ENCODE measurements at places on chromosomes 3 and 15.

GRCh38 chr3:127174715-127175140, 18.2 kb upstream of the PRR23E start:
- no peak for DNase-seq

DNA sequence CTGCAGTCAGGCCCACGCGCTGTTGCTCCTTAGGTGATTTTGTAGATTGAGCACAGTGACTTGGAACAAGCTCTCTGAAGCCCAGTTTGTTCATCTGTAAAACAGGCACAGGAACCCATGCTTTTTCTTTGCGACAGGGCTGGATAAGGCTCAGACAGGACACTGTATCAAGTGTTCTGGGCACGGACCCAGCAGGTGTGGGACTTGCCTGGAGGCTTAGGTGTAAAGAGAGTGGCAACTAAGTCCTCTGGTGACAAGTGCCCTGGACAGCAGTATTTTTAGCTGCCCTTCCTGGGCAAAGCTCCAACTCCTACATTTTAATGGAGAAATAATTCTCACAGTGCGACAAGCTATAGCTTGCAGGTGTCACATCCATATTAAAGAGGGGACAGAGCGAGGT, 32.2 kb downstream of the CD276 start:
- DNase-seq, result no peak

DNA sequence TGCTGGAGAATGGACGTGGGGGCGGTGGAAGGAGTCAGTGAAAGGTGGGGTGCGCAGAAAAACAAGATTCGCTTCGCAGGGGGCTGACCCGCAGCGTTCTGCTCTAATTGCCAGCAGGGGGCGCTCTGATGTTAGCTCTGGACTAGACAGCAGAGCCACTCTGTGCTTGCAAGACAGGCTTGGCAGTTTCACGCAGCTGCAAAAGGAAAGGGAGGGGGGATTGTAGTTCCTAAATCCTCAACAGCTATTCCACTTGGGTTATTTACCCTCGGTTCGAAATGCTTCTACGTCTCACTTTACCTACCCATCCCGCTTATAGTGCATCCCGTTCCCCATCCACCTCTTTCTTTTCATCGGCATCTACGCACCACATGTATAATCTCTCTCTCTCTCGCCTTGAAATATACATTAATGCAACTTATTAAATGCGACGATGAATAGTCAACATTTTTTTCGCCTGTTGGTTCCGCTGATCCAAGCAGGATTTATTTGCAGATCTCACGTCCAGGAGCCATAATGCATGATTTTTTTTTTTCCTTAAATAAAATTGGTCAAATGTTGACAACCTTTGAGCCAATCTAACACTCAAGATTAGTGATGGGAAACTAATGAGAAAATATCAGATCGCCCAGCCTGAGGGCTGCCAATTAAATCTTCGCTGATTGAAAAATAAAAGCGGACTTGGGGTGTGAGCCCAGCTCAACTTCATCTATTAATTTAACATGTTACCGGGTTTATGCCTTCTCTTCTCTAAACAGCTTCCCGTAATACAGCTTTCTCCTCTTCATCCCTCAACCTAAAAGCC, 216.4 kb downstream of the MEIS2 start:
- DNase-seq, result peak; percentile 80

DNA sequence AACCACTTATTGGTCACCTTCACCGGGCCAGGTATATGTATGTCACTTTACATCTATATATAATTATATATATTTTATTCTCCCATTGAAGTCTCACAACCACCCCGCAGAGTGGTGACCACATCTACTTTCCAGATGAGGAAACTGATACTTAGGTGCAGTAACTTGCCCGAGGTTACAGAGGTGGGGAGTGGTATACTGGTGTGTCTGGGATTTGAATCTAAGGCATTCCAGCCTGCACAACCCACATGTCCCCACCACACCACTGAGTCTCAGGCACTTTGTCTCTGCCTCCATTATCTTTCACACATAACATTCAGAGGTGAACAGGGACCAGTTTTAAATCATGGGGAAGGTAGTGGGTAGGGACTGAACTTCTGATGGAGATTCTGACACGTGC, 261.4 kb downstream of the CTNNB1 start:
- no peak for DNase-seq

DNA sequence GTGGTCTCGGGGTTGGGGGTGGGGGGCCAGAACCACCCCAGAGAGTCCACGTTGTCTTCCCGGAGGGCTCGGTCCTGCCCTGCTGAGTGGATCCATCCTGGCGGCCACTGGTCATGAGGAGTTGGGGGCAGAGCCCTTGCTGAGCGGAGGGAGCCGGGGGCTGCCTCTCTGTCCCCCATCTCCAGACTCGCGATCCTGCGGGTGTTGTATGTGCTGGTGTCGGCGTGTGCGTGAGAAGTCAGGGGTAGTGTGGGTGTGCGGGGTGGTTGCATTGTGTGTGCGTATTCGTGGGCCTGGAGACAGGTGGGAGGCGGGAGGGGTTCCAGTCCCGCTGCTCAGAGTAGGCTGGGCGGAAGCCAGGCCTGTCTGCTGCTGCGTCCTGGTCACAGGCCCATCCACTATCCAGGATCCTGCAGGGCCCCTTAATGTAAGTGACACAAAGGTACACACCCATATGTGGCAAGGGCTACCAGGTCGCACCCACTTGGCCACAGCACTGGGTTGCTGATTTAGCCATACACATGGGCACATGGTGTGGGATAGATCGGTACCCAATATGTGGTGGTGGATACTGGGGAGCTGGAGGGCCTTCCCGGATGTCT, 30.7 kb downstream of the NBEAL2 start:
- no peak for DNase-seq

- DNase-seq, result no peak
Measured at GRCh38 chr15:70723122-70723422, 40.3 kb downstream of the UACA start.
